Osteoblast (primary cell): ENCODE measurements at places on chromosomes 7 and 10. TPM values are rescaled to one million over a fixed set of nuclear protein-coding genes. Genes with fewer than 3 reads are reported as not detected.
A peak's percentile ranks its signal among the peaks of the same experiment; 100 is the strongest.

- H3K27me3 ChIP-seq = no peaks in the 10 kb centered on the region
- H3K27ac ChIP-seq = peak overlapping the region; percentile 56
- H3K4me1 ChIP-seq = peaks cover 15% of the 10 kb centered on the region
- H3K4me3 ChIP-seq = no peak overlapping the region
Observed at GRCh38 chr7:66696774-66697191, 43.8 kb upstream of the RABGEF1 start.

DNA sequence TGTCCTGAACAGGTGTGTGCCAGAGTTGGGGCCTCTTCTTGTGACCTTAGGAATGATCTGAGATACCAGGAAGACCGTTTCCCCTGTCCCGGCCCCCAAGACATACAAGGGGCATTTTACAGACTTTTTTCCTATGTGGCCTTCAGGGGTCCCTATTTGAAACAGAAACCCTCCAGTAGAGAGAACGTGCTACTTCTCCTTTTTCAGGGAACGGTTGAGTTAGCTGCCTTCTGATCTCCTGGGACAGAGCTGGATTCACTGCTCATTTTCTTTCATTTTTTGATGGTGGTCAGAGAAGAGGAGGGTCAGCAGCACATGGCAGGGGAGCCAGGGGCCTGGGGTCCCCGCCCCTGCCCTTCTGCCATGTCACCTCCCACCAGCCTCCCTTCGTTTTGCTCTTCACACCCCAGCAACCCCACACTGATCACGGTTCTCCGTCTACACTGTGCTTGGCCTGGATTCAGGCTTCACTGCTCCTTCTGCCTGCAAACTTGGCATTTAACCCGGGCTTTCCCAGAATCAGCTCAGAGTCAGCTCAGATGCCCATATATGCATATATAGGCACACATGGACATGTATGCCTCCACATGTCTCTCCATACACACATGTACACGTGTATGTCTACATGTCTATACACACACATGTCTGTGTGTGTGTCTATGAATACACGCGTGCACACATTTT, 138.1 kb upstream of the BTBD16 start:
- no peak overlapping the region for H3K27ac ChIP-seq
- no peak overlapping the region for H3K4me3 ChIP-seq
- DNase-seq = peak; percentile 64
- H3K4me1 ChIP-seq = no peaks in the 10 kb centered on the region

The FAM180A gene
- total RNA-seq = 23.5 and 28.9 TPM in 2 replicates

The COL28A1 gene
- 0.29 and 0.36 TPM in 2 replicates for total RNA-seq

DNA sequence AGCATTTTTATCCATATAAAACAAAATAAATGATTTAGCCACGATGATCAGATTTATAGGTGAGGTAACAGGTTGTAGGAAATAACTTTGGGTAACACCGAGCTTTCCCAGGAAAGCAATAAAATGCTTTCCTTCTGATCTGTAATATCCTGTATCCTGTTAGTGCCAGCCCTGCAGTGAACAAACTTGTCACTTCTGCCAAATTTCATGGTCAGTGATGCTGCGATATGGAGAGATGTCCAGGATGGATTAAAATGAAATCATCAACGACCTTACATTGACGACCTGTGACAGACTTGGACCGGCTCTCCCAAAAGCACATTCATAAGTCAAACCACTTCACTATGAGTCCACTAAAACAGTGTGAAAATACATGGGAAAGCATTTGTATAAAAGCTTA, 608.0 kb upstream of the NRP1 start:
- no peak overlapping the region for H3K27ac ChIP-seq
- no peaks in the 10 kb centered on the region for H3K4me1 ChIP-seq

The FOXP2 gene
- 3.8 and 5.8 TPM in 2 replicates for total RNA-seq

GRCh38 chr10:46310143-46310514, 23.3 kb downstream of the ANTXRL start:
- DNase-seq = no peak
- peaks cover 3% of the 10 kb centered on the region for H3K27me3 ChIP-seq
- no peaks in the 10 kb centered on the region for H3K36me3 ChIP-seq
- H3K4me1 ChIP-seq = no peaks in the 10 kb centered on the region

- no peaks in the 10 kb centered on the region for H3K4me1 ChIP-seq
- no peak for DNase-seq
- no peaks in the 10 kb centered on the region for H3K27me3 ChIP-seq
- H3K4me3 ChIP-seq = no peak overlapping the region
Observed at GRCh38 chr7:156021471-156021870, 209.2 kb upstream of the SHH start.

DNA sequence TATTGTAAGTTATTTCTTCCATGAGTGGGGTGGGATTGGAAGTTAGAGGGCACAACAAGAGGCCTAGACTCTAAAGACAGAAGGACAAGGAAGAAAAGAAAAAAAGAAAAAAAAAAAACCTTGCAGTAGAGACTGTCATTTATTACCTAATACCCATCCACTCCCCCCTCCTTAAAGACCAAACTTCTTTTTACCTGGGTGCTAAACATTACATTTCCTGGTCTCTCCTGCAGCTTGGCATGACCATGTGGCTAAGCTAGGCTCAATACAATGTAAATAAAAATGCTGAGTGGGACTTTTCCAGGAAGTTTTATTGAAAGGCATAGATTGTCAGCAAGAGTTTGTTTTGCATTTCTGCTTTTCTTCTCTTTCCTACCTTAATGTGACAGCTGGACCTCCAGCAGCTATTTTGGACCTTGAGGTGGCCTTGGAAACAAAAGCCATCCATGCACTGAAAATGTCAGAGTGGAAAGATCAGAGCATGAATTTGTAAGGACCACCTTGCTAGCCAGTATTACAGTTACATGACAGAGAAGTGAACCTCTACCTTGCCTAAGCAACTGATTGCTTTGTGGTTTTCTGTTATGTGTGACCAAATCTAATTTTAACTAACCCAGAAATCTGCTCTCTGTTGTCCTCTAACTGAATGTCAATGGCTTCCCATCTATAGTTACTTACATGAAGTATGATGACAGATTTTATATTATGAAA, 81.3 kb upstream of the SFMBT2 start:
- no peaks in the 10 kb centered on the region for H3K4me1 ChIP-seq
- no peak overlapping the region for H3K4me3 ChIP-seq
- DNase-seq = no peak

- DNase-seq = no peak
- no peaks in the 10 kb centered on the region for H3K27me3 ChIP-seq
- no peaks in the 10 kb centered on the region for H3K36me3 ChIP-seq
- H3K27ac ChIP-seq = no peak overlapping the region
- H3K4me1 ChIP-seq = no peaks in the 10 kb centered on the region
- no peak overlapping the region for H3K4me3 ChIP-seq
Observed at GRCh38 chr7:70660154-70660818, 471.7 kb upstream of the GALNT17 start.

The RADIL gene
- 0.29 and 1.1 TPM in 2 replicates for total RNA-seq

The OPN1SW gene
- not detected in 2 replicates for total RNA-seq

DNA sequence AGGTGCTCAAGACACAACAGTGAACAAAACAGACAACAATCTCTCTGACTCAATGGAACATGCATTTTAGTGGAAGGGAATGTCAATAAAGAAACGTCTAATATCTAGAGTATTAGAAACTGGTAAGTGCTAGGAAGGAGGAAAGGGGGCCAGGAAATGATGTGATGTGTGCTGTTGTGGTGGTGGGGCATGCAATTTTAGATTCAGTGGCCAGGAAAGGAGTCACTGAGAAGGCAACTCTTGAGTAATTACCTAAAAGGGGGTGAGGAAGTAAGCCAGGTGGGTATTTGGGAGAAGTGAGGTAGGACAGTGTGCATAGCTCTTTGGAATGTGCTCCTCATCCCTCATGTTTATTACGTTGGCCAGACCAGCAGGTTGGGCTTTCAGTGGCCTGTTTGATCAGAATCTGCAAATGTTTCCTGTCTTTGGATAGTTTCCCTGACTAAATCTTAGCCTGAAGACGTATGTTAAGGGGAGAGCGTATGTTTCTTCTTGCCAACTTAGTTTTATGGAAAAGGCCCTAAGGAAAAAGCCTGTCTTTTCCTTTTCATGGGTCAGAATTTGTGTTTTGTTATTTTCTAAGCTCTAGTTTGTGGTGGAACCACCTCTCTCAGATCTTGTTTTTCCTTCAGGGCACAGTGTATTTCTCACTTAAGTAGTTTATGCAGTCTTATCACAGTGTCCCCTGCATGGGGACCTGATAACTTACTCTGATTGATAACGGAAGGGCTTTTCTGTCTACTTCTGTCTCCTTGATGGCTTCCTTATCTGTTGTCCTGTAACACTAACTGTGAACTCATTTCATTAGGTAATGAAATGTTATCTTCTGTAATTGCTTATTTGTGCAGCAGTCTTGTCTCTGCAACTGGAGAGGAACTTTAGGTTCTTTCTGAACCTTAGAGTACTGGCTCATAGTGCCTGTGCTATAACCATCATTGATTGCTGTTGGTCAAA, 203.7 kb downstream of the AUTS2 start:
- H3K27me3 ChIP-seq = no peaks in the 10 kb centered on the region
- no peaks in the 10 kb centered on the region for H3K36me3 ChIP-seq
- DNase-seq = no peak

- no peak overlapping the region for H3K4me3 ChIP-seq
- no peak for DNase-seq
- H3K36me3 ChIP-seq = no peaks in the 10 kb centered on the region
- no peak overlapping the region for H3K27ac ChIP-seq
- H3K4me1 ChIP-seq = no peaks in the 10 kb centered on the region
Observed at GRCh38 chr7:87144173-87144657, 8.0 kb upstream of the DMTF1 start.

DNA sequence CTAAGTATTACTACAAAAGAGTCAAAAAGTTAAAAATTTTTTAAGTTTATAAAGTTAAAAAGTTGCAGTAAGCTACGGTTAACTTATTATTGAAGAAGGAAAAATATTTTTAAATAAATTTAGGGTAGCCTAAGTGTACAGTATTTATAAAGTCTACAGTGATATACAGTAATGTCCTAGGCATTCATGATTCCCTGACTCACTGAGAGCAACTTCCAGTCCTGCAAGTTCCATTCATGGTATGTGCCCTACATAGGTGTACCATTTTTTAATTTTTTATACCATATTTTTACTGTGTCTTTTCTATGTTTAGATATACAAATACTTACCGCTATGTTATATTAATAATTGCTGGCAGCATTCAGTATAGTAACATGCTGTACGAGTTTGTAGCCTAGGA, 92.3 kb downstream of the CTNNA3 start:
- peaks cover 38% of the 10 kb centered on the region for H3K4me1 ChIP-seq
- H3K27me3 ChIP-seq = no peaks in the 10 kb centered on the region
- no peak overlapping the region for H3K27ac ChIP-seq
- no peak overlapping the region for H3K4me3 ChIP-seq

The IL6 gene
- 37.4 and 52.8 TPM in 2 replicates for total RNA-seq

DNA sequence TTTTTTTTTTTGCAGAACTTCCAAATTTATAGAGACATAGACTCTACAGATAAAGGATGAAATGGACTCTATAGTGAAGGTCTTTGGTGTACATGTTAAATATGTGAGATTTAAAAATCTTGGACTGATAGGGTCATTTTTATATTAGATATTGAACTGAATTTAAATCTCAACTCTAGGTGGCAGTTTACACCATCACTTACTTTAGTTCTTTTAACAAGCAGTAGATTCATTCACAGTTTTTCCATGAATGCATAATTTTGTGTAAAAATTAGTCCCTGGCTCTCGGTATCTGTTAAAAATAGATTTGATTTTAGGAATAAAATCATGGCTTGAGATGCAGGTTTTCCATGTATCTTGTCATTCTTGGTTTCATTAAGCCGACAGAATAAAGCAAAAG, 31.1 kb upstream of the SNX13 start:
- no peaks in the 10 kb centered on the region for H3K27me3 ChIP-seq
- no peak overlapping the region for H3K27ac ChIP-seq
- no peaks in the 10 kb centered on the region for H3K36me3 ChIP-seq
- no peak for DNase-seq

The BEND7 gene
- 9.0 and 10.6 TPM in 2 replicates for total RNA-seq

The C10orf62 gene
- 0.29 and 0.36 TPM in 2 replicates for total RNA-seq

DNA sequence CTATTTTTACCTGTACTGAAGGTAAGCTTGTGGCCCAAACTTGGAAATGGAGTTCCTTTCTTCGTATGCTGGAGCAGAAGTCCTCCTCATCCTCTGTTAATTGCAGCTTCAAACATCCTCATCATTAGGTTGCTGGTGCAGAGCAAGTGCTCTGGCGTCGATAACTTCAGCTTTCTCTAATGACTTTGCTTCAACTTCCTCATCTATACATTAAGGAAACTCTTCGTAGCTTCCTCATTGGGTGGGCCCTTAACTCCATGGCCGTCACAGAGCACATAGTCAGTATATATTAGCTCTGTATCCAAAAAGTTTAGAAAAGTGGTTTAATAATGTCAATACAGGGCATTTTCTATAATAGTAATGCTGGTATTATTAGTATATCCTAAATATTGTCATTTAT, 447.7 kb downstream of the SUGCT start:
- H3K36me3 ChIP-seq = no peaks in the 10 kb centered on the region
- H3K4me3 ChIP-seq = no peak overlapping the region
- peak; percentile 39 for DNase-seq
- H3K4me1 ChIP-seq = peaks cover 21% of the 10 kb centered on the region
- no peaks in the 10 kb centered on the region for H3K27me3 ChIP-seq

The NDUFB2 gene
- 56.5 and 66.3 TPM in 2 replicates for total RNA-seq

DNA sequence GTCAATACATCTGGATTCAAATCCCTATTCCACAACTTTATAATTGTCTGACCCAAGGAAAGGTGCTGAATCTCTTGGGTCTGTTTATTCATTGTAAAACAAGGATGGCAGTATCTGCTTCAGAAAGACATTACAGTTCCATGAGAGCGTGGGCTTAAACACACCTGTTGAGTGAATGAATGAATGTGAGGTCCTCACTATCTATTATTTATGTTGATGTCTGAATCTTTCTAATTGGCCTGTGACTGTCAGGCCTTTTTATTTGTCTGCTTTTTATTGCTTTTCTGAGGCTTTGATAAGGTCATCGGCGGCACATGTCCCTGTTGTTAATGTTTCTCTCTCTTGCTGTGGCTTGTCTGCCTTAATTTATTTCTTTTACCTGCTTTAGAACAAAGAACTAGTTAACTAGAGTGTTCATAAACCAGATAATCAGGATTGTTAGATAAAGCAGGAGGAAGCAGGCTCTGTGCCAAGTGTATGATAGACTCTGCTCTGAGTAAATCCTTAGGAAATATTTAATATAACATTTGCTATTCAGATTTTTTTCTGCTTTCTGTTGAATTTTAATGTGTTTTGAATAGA, 42.3 kb upstream of the CYCS start:
- no peaks in the 10 kb centered on the region for H3K4me1 ChIP-seq
- no peak overlapping the region for H3K27ac ChIP-seq
- no peak overlapping the region for H3K4me3 ChIP-seq
- no peaks in the 10 kb centered on the region for H3K36me3 ChIP-seq
- H3K27me3 ChIP-seq = no peaks in the 10 kb centered on the region

GRCh38 chr7:33053721-33054120, 8.9 kb downstream of the NT5C3A start:
- H3K36me3 ChIP-seq = no peaks in the 10 kb centered on the region
- no peaks in the 10 kb centered on the region for H3K27me3 ChIP-seq
- peak overlapping the region; percentile 24 for H3K27ac ChIP-seq
- no peak overlapping the region for H3K4me3 ChIP-seq
- peaks cover 2% of the 10 kb centered on the region for H3K4me1 ChIP-seq

GRCh38 chr10:28179006-28179742, 123.7 kb downstream of the MPP7 start:
- no peaks in the 10 kb centered on the region for H3K27me3 ChIP-seq
- no peaks in the 10 kb centered on the region for H3K36me3 ChIP-seq
- no peak for DNase-seq
- H3K27ac ChIP-seq = no peak overlapping the region
- peaks cover 9% of the 10 kb centered on the region for H3K4me1 ChIP-seq

The SAP25 gene
- not detected in 2 replicates for total RNA-seq
